GM03348 (cell line): ENCODE measurements at places on chromosomes 5 and 9.

GRCh38 chr9:92295240-92295790 lies 1.8 kb upstream of the IARS1 start:
- no peak for DNase-seq

GRCh38 chr5:73979321-73979720 lies 353.3 kb downstream of the ARHGEF28 start:
- no peak for DNase-seq

DNA sequence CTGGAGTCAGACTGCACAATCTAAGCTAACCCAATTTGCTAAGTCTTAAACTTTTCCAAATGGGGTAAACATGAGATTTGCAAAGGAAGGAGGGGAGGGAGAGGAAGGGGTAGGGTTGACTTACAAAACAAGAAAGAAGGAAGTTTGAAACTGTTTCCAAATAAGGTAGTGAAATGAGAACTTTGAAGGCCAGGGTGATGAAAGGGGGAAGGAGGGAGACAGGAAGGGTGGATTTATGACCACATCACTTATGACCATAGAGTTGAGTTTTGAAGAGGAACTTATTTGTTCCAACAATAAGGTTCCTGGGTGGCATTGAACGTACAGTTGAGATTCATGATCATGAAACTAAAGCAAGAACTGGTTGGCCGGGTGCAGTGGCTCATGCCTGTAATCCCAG lies 72.5 kb upstream of the DAPK1 start:
- DNase-seq: no peak

DNA sequence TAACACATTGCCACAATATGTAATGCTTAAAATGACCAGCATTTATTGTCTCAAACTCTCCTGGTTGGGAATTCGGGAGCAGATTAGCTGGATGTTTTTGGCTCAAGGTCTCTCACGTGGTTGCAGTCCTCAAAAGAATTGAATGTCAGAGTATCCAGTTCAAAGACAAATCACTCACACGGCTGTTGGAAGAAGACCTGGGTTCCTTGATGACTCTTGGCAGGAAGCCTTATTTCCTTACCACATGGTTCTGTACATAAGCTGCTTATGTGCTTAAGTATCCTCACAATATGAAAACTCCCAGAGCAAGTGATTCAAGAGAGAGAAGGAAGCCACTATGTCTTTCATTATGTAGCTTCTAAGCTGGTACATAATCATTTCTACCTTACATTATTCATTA lies 230.3 kb upstream of the PTPRD start:
- no peak for DNase-seq

- DNase-seq: no peak
Measured at GRCh38 chr5:65009207-65009606, 240.5 kb downstream of the CWC27 start.

GRCh38 chr5:14457476-14457875 lies 124.1 kb upstream of the OTULINL start:
- DNase-seq: no peak

DNA sequence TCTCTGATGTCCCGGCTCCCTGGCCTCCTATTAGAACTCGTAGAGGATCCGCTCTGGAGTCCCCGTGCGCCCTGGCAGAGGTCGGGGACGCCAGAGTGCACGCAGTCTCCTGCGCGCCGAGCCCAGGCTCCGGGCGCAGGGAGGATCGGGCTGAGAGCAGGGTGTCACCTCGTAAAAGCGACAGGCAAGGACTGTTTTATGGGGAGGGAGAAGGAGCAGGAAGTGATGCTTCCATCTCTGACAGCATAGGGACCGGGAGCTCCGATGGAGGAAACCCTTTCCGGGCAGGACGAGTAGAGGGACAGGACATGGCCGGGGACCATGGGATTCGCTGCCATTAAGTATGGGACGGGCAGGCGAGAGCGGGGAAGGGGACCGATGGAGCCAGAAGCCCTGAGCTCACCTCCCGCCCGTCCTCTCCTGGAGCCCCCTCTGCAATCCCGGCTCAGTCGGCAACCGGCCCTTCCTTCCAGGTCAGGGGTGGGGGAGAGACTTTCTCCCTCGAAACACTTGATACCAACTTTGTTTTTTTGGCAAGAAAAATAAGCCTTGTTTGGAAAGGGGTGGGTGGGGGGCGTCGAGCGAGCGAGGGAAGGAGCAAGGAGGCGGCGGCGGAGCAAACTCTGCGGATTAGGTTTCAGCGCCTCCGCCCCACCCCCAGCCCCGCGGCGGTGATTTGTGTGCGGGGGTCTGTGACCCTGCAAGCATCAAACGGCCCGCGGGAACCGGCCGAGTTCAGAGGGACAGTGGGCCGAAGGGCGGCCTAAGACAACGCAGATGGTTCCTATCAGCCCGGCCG lies 12.6 kb downstream of the LMX1B start:
- DNase-seq: no peak

- DNase-seq: no peak
Measured at GRCh38 chr5:30343707-30344106, 849.8 kb upstream of the CDH6 start.

- DNase-seq: no peak
Measured at GRCh38 chr5:179284751-179285631, 60.3 kb downstream of the ADAMTS2 start.

DNA sequence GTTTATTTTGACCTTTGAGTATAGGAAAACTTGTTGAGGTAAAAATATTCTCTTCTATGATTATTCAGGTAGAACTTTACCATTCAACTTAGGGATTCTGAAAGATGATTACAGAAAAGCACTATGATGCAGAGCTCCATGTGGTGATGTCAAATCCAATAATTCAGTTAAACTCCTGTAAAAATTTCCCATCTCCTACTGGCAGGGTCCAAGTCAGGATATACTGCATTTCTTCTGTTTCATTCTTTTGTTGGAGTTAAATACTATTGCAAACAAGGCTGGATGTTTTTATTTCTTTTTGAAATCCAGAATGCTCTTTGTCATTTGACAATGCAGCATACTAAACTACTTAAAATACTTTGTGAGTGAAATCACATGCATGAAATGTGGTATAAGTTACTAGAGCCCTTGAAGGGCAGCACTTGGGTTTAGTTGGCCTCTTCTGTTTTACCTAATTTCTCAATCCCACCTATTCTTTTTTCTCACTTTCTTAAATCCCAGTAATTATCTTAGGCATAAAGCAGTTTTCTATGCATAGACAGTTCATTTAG lies 204.5 kb downstream of the FBXL7 start:
- DNase-seq: peak; percentile 59

DNA sequence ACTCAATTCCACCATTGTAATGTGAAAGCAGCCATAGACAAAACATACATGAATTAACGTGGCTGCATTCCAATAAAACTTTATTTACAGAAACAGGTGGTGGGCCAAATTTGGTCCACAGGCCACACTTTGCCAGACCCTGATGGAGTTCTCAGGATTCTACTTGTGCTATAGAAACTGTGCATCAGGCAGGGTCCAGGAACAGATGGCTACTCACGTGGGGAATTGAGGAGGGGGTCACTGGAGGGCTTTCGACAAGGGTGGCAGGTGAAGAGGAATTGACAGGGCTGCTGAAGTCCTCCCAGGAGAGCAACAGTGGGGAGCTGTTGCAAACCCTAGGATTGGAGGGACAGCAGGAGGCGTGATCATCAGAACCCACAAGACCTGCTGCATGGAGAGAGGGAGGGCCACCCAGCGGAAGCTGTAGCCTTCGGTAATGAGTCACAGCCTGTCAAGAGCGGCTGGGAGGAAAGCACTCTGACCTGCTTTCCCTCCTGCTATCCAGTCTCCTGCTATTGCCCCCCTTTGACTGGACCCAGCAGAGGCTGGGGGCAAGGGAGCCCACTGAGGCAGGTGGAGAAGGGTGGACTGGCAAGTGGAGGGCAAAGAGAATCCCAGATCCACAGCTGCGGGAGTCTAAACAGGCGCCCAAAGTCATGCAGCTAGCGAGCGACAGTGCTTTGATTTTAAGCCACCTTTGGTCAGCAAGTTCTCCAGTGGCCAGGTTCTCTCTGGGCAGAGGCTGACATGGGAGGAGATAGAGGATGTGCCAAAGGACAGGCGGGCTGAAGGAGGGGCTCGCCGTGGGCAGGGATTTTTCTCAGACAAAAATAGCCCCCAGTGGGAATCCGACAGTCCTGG lies 138.3 kb upstream of the SMIM23 start:
- DNase-seq: peak; percentile 28

DNA sequence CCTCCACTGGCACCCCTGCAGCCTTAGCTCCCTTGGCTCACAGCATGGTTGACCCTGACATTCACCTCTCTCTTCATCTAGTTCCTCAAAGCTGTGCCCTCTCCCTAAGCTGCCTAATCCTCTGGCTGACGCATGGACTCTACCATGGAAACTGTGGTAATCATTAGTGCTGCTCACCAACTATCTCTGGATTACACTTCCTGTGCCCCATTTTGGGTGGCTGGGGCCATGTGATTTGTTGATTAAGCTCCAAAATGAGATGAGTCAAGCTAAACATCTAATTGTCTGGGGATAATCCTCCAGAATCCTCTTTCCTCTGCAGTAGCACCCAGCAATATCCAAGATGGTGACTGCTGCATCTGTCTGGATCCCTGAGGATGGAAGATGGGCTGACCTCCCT lies 264.4 kb downstream of the SH3GL2 start:
- no peak for DNase-seq

DNA sequence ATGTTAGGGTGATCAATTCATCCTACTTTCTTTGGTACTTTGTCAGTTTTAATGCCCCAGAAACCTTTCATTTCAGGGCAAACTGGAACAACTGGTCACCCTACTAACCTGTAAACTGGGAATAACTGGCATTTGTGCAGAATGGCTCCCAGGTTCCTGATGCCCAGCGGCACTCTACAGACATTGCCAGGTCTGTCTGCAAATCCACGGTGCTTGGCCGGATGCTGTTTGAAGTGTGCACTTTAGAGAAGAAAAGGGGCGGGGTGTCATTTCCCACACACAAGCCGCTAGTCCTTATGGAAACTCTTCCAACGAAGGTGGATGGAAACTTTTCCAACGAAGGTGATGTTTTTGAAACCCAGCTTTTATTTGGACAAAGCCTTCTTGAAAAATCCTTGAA lies 49.9 kb upstream of the OTULINL start:
- no peak for DNase-seq

DNA sequence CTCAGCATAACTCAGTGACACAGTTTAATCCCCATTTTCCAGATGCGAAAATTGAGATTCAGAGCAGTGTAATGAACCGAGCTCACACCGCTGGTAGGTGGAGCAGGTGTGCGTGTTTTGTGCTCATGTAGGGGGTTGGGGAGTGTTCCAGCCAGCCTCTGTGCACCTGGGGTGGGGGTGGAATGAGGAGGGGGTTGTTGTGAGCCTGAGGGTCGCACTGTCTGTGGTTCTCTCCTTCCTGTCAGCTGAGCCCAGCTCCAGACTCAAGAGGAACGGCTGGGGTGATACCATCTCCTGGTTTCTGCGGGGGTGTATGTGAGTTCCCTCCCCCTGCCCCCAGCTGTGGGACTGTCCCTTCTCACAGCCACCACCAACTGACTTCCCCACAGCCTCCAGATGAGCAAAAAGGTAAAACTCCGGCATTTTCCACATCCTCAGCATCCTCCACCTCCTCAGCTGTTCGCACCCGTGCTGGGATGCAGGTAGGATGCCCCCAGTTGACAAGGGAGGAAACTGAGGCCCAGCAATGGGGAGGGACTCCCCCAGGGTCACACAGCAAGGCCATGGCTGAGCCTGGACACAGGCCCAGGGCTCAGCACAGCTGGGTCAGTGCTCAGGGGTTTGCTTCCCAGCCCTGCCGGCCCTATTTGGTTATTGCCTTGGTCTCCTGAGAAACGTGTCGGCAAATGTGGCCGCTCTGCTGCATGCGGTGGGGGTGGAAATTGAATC lies 2.1 kb downstream of the SH2D3C start:
- no peak for DNase-seq

GRCh38 chr5:163252950-163253349 lies 184.4 kb upstream of the CCNG1 start:
- no peak for DNase-seq

DNA sequence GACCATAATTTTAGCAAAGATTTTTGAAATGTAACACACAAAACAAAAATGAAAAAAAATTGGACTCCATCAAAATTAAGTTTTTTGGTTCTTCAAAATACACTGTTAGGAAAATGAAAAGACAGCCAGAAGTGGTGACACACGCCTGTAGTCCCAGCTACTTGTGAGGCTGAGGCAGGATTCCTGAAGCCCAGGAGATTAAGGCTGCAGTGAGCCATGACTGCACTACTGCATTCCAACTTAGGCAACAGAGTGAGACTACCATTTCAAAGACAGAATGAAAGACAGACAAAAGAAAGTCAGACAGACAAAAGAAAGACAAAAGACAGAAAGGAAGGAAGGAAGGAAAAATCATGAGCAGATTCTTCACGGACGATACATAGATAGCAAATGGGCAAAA lies 7.5 kb downstream of the DIAPH1 start:
- DNase-seq: no peak

DNA sequence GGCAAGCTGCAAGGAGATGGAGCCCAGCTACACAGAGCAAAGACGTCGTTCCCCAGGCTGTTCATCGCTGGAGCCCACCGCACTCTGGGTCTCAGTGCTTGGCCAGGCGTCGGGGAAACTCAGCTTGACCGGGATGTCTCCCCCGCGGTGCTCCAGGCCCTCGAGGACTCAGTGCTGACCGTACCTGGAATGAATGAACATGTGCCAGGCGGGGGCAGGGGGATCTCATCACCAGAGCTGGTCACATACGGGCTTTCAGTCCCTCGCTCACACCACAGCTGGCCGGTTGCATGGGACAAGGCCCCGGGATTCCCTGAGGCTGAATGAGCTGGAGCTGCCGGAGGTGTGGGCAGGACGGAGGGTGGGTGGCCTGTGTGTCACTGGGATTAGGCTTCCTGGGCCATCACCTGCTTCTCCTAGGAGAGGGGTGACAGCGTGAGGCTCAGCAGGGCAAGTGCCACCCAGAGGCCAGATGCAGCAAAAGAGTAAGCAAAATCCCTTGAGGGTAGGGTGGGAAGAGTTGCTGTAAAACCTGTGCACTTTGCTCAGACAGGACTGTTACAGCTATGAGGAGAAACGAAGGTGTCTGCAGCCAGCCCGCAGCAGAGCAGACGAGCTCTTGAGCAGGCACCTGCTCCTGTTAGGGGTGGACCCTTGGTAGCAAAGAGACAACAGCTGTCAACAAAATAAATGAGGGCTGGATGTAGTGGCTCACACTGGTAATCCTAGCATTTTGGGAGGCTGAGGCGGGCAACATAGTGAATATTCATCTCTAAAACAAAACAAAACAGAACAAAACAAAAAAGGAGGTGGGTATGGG lies 70.7 kb upstream of the RAPGEF1 start:
- no peak for DNase-seq

DNA sequence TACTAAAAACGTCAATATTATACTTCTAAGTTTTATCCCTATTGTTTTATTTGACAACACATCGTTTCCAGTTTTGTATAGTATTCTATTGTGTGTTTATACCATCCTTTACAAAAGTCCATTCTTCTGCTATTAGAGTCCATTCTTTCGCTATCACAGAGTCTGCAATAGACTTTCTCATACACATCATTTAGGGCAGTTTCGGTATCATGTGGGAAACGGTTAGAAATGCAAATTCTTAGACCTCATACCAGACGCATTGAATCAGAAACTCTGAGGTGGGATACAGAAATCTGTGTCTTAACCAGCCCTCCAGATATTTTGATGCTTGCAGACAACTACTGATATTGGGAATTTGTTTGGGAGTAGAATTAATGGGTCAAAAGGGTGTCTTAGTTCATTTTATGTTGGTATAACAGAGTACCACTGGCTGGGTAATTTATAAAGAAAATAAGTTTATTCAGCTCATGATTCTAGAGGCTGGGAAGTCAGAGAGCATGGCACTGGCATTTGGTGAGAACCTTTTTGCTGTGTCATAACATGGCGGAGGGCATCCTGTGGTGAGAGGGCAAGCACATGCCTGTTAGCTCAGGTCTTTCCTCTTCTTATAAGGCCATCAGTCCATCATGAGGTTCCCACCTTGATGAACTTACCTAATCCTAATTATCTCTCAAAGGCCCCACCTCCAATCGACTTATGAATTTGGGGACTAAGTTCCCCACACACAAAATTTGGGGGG lies 21.1 kb downstream of the CARTPT start:
- no peak for DNase-seq
